ENCODE measurements at places on chromosomes 11 and 22.

DNA sequence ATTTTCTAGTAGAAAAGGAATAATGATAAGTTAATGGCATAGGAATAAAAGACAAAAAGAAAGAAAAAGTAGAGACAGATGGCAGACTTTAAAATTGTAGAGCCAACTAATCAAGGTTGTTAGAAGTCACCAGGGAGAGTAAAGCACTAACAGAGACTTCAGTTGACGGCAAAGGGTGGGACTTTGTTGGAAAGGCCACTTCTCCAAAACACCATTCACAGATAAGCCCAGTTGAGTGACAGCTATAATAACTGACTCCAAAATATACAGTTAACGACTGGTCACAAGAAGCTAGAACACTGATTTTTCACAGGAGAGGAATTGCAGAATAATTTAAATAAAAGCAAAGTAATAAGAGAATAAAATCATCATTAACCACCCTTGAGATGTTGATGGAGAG, 16.0 kb upstream of the SOX6 start:
- DNase-seq = no peak

DNA sequence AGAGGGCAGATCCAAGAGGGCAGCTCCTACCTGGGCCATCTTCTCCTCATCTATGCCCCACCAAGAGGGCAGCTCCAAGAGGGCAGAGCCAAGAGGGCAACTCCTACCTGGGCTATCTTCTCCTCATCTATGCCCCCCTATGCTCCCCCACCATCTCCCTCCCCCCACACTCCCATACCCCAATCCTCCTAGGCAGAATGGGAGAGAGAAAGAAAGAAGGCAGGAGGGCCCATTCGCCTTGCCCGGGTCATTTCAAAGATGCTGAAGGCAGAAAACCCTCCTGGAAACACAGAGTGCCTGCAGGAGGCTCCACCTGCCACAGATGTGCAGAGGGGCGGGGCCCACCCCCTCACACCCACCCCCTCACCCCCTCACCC, 78.5 kb downstream of the BUD13 start:
- no peak for DNase-seq

DNA sequence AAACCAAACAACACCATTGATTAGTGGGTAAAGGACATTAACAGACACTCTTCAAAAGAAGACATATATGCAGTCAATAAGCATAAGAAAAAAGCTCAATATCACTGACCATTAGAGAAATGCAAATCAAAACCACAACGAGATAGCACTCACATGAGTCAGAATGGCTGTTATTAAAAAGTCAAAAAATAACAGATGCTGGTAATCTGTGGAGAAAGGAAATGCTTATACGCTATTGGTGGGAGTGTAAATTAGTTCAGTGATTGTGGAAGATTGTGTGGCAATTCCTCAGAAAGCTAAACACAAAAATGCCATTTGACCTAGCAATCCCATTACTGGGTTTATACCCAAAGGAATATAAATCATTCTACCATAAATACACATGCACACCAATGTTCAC, 182.6 kb downstream of the TRPC6 start:
- DNase-seq = no peak

DNA sequence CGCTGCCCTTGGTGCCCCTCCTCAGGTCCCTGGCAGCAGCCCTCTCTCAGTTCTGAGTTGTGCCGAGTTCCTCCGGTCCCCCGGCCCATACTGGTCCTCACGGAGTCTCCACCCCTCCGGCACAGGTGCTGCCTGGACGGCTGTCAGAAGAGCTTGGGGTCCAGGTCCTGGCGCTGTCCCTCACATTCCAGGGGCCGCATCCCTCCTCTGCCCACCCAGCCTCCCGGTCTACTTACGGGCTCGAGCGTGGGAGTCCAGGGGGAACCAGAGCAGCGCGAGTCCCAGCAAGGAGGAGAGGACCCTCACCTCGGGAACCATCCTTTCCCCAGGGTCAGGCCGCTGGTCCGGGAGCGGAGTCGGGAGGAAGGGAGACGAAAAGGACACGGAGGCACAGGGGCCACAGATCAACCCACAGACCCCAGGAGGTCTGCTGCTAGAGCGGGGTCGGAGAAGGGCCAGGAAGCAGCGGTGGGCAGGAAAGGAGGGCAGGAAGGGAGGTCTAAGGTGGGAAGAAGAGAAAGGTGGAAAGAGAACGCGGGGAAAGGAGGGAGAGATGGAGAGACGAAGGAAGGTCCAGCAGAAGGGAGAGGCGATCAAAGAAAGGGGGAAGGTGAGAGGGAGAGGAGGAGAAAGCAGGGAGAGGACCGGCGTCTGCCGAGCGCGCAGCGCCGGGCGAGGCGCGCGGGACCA, 510 bp downstream of the CHRDL2 start:
- no peak for DNase-seq

DNA sequence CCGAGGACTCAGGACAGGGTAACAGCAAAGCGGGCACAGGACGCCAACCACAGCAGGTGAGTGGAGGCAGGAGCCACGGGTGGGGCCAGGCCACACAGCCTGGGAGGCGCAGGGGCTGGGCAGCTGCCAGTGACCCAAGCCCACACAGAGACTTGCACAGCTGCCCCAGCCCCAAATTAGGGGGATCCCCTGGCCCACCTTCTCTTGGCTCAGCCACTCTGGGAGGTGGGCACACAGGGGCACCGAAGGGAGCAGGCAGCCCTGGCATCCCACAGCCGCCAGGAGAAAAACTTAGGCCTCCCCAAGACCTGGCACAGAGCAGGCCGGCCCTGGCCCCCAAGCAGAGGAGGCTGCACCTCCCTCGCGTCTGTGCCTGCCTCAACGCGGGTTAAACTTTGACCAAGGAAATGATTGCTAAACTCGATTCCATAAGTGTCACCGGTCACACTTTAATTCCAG, at the start of gene SLC22A12:
SLC22A12 (plus strand) TSS at position 458 of the 459 bp plus-strand sequence. CDS start 337 bp downstream, outside the sequence.
- DNase-seq = no peak

- DNase-seq = no peak
Observed at GRCh38 chr11:34644669-34645406, 23.9 kb downstream of the EHF start.

DNA sequence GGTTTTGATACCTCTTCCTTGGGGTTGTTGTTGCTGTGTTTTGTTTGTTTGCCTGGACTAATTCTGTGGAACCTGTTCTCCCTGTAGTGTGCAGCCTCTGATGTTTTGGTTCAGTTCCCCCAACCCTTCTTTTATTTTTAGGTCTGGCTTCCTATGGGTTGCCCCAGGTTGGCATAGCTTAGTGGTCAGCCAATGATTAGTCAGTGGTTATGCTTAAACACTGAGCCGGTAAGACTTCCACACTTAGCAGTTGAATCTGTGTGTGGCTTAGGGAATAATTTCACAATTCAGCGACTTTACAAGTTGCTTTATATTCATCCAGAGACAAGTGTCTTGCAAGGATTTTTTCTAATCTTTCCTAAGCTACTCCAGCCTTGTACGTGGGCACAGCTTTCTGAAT, 78.6 kb upstream of the CLPB start:
- no peak for DNase-seq

- DNase-seq = no peak
Observed at GRCh38 chr11:32489464-32489863, 54.1 kb upstream of the WT1 start.

DNA sequence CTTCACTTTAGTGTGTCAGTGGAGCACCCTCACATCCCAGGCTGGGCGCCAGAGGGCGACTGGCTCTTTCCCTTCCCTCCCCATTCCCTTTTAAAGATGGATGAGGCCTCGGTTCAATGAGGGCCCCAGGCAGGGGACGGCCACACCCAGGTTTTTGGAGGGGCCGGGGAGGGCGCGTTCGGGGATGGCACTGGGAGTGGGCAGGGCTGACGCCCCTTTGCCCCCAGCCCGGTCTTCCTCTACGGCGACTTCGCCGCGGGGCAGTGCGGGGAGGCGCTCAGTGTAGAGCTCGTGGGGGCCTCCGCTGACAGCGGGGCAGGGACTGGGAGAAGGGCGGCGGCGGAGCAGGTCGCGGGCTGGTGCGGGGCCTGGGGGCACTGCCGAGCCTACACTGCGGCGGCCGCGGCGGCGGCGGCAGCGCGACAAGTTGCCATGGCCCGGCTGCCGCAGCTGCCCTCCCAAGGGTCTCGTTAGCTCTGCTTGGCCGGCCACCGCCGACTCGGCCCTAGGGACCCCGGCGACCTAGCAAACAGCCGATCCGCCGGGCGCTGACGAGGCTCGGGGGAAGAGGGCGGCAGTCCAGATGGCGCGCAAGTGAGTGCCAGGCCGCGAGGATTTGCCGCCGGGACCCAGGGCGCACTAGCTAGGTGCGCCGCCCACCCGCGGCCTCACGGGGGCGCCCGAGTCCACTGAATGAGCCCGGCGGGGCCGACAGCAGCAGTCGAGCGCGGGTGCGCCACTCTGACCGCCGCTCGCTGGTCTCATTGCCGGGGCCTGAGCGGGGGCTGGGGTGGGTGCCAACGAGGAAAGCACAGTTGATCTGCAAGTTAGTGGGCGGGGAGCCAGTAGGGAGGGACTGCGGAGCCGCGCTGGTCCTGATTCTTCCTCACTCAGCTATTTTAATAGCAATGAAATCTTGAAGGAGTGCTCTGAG, 92.7 kb downstream of the RRM1 start:
- peak; percentile 59 for DNase-seq

- DNase-seq = no peak
Observed at GRCh38 chr22:38947321-38948140, 9.9 kb upstream of the APOBEC3A start.

GRCh38 chr11:57457643-57458023, 2.7 kb upstream of the RTN4RL2 start:
- no peak for DNase-seq

- DNase-seq = no peak
Observed at GRCh38 chr11:74683941-74684481, 47.2 kb downstream of the CHRDL2 start.

- peak; percentile 36 for DNase-seq
Observed at GRCh38 chr22:19887256-19887985, 32.7 kb upstream of the GNB1L start.

GRCh38 chr11:45646275-45646927, 19.0 kb downstream of the CHST1 start:
- DNase-seq = no peak

GRCh38 chr11:48193876-48194275, 22.7 kb upstream of the OR4B1 start:
- DNase-seq = no peak

DNA sequence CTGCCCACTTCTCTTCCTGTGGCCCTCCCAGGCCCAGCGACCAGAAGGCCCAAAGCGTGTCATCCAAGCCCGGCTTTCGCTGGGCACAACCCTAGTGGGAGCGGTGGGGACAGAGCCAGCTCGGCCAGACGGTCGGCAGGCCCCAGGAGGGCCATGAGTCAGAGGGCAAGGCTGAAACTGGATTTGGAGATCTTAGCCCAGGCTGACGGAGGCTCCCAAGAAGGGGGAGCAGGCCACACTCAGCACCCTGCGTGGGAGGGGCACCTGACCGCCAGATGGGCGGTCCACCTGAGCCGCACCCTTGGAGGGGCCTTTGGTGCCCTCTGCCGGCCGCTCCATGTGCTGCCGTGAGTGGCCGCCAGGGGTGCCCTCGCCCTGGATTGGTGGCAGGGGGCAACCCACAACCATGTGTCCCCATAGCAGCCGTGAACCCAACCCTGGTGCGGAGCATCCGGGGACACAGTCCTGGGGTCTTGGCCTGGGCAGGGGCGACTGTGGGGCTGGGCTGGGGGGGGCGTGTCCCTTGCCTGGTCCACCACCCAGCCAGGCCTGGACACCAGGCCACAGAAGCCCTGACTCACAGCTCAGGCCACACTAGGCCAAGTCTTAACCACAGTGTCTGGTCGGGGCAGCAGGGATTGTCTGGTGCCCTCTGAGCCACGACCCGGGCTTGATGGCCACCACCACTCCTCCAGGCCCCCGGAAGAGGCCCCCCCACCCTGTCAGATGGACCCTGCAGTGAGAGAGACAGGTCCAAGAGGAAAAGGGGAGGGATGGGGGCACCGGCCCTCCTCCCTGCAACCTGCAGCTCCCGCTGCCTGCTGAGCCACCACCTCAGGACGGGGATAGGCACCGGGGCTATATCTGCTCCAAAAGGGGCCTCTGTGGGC, 19.2 kb upstream of the TALDO1 start:
- DNase-seq = peak; percentile 75

DNA sequence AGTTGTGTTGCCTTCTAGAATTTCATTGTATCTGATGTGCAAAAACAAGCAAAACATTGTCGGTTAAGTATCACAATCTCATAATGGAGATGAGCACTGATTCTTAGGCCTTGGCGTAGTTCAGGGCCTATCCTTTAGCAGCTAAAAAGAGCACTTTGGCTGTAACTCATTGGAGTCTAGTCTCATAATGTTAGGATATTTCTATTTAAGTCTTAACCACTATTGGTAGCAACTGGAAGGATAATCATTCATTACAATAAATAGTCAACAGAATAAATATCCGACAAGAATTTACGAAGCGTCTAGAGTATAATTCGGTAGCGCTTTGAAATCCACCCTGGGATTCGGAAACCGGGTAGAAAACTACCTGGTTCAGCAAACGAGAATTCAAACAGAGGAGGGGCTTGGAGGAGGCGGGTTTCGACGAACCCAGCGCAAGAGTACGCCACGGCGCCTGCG, 461 bp upstream of the EED start:
- DNase-seq = peak; percentile 85

DNA sequence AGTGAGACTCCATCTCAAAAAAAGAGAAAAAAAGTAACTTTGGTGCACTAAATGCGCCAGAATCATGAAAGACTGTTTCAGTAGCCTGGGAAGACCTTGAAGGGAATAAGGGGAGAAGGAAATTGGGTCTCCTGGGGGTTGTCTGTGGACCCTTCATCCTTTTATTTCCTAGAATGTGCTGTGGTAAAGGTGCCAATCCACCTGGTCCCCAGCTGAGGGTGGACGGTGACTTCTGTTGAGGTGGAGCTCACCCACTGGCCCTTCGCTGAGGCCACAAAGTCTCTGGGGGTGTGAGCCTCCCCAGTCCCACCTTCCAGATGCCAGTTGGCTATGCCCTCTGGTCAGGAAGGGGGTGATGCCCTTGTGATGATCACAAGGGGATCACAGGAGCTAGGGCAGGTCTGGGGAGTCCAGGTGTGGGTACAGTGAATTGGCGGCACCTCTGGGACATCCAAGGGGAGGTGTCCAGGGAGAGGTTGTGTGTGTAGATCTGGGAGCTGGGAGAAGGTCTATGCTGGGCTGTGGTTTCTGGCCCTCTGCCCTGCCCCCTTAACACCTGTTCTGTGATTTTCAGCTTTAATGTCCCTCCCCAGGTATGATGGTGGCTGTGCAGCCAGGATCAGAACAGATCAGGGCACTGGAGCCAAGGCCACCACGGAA, 34.2 kb upstream of the LMO1 start:
- no peak for DNase-seq

DNA sequence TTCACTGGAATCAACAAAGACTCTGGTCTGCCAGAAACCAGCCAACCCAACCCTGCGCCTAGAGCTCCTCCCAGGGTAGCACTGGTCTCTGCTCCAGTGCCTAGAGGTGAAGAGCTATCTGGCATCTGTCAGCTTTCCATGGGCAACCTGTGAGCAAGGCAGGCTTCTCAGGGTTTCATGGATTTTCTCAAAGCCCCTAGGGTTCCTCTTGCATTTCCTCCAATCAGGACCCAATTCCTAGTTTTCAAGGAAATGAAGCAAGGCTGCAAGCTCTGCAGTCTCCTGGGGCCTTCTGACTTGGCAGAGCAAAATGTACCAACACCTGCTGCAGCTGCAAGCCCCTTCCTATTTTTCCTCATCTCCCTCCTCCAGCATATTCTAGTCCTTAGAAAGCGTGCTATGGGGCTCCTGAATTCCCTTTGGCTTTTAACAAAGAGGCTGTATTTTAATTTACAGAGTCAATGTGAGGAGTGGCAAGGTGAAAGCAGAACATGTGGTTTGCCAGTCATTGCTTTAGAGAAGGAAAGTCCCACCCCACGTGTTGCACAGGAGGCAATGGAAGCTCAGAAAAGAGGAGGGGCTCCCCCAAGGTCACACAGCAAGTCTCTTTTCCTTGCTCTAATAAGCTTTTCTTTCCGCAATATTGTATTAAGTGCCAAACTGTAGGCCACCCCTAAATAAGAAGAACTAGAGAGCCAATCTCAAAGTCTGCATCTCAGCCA, 33.0 kb upstream of the RIC3 start:
- DNase-seq = no peak
